ENCODE measurements at places on chromosomes 6 and 20.

- no peak for DNase-seq
Measured at GRCh38 chr6:91094806-91095475, 508.1 kb upstream of the MAP3K7 start.

GRCh38 chr6:2175825-2176224, 69.6 kb downstream of the GMDS start:
- no peak for DNase-seq

- no peak for DNase-seq
Measured at GRCh38 chr6:15427331-15428070, 181.6 kb downstream of the JARID2 start.

GRCh38 chr6:30802731-30803130, 58.4 kb upstream of the IER3 start:
- DNase-seq: no peak

DNA sequence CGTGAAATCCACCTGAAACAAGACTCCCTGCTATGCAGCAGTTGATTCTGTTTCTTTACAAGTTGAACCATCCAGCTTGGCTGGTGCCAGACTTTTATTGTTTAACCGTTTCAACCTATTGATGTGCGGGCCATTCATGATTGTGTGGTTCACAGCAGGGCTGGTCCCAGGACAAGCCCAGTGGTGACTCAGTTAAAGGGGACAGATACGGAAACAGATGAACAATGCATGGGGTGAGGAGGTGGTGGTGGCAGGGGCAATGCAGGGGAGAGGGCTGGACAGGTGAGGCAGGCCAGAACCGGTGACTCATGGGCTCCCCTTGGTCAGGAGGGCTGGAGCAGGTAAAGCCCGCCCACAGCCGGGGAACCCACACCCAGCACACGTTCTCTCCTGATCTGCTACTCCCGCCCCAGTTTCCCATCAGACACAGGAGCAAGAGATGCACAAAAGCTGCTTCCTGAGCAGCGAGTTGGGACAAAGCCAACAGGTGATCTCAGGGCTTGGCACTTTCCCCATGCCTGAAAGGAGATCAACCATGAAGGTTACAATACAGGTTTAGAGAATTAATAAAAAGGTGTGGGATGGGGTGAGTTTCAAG, 232.2 kb downstream of the LY86 start:
- DNase-seq: no peak

GRCh38 chr20:40770564-40771307, 81.7 kb upstream of the MAFB start:
- DNase-seq: no peak

GRCh38 chr6:150622941-150623874, 23.5 kb downstream of the PLEKHG1 start:
- no peak for DNase-seq

- DNase-seq: no peak
Measured at GRCh38 chr6:159214281-159214680, 45.1 kb downstream of the FNDC1 start.

DNA sequence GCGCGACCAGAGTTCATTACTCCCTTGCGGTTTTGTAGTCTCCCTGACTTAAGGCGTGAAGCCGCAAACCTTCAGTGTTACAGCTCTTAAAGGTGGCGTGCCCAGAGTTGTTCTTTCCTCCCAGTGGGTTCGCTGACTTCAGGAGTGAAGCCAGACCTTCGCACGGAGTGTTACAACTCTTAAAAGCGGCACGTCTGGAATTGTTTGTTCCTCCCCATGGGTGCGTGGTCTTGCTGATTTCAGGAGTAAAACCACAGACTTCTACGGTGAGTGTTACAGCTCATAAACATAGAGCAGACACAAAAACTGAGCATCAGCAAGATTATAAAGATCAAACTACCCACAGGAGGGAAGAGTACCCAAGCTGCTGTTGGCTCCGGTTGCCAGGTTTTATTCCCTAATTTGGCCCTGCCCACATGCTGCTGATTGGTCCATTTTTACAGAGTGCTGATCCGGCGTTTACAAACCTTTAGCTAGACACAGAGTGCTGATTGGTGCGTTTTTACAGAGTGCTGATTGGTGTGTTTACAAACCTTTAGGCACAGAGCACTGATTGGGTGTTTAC, 10.4 kb downstream of the TMEM14C start:
- DNase-seq: peak; percentile 92
